ENCODE measurements at places on chromosomes 3 and 15.

- DNase-seq: no peak
Measured at GRCh38 chr3:27729748-27730611, 7.9 kb upstream of the EOMES start.

DNA sequence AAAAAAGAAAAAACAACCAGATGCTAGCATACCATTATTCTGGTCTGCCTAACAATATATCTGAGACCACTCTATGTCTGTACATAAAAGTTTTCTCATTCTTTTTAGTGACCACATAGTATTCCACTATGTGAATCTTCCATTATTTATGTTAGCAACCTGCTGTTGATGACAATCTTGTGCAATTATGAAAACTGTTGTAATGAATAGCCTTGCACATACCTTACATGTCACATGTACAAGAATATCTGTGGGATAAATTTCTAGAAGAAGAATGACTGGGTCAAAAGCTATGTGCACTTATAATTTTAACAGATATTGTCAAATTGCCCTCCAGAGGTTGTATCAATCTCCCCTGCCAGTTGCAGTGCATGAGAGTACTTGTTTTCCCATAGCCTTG lies 62.5 kb downstream of the ARHGAP31 start:
- no peak for DNase-seq

- DNase-seq: peak; percentile 73
Measured at GRCh38 chr15:38991126-38991525, 426.5 kb upstream of the RASGRP1 start.

GRCh38 chr3:23879485-23879884 lies 37.3 kb downstream of the NKIRAS1 start:
- DNase-seq: no peak

- peak; percentile 60 for DNase-seq
Measured at GRCh38 chr15:80474224-80475215, 70.3 kb downstream of the ARNT2 start.

- no peak for DNase-seq
Measured at GRCh38 chr15:89785774-89786140, 9.6 kb downstream of the MESP2 start.

DNA sequence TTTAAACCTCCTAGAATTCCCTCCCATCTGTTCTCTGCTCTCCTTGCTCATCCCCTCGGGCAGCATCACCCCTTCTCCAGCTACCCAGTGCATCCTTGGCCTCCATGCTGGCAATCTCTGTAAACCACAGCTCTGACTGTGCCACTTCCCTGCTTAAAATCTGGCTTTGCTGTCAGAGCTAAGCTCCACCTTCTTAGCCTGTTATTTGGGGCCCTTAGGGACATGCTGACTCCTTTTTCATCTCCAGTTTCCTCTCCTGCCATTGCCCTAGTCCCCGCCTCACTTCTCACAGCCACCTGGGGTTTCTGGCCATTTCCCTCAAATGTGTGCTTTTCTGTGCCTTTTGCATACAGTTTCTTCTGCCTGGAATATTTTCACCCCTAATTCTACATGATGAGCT lies 5.7 kb downstream of the SLC6A20 start:
- no peak for DNase-seq

- no peak for DNase-seq
Measured at GRCh38 chr3:59515966-59516365, 466.1 kb upstream of the CFAP20DC start.

GRCh38 chr3:46480491-46481195 lies 15.9 kb upstream of the LTF start:
- no peak for DNase-seq

DNA sequence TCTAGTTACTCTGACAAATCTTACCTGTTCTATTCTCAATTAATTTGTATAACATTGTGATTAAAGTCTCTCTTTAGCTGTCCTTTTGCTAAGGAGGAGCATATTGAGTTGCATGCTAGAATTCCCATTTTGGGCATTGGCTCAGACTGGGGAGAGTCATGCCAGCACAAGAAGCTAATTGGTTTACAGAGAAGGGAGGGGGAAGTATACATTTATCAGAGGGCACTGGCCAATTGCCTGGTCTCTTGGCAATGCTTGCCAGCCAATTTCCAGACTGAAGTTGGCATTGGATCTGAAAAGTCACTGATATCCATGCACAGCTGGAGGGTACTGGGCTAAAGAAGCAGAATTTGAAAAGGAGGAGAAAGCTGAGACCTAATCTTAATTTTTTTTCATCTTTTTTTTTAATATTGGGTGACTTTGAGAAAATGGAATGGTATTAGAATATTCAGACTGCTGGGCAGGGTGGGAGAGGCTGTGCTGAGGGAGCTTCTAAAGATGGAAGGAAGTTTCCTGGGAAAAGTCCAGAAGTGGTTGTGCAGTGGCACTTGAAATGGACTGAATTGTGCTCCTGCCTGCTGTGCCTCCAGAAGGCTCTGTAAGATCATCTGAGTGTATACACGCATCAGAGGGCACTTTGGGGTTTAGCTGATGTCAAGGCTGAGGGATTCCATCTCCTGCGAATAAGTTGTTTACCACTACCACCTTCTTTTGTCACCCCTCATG lies 365.2 kb upstream of the DPH6 start:
- no peak for DNase-seq

GRCh38 chr15:65778269-65778668 lies 13.8 kb downstream of the DENND4A start:
- no peak for DNase-seq

DNA sequence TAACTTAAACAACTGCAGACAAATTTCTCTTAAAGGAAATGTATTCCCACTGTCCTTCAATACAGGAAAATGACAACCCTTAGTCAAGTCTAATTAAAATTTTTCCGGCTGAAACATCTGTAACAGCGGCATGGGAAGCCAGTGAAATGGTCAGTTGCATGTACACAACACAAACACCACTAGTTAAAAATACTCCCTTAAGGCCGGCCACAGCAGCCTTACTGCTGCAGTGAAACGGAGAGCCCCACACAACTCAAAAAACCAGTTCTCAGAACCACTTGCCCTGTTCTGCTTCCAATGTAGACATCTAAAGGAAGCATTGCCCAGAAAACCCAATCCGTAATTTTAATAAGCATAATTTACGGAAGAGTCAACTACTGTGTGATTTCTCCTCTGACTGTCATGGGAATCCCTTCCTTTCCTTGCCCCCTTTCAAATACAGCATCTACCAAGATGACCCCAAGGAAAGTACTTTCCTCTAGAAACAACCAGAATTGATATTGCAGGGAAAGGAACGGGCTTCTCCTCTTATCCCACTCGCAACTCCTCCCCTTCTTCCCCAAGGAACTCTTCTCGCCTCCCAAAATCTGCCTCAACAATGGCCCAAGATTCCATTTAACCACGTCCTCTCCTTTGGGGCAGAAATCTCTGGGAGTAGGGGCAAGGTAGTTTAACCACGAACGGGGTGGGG lies 1.6 kb downstream of the FBN1 start:
- DNase-seq: no peak

GRCh38 chr15:96338766-96339618 lies 8.5 kb downstream of the NR2F2 start:
- DNase-seq: no peak

- peak; percentile 32 for DNase-seq
Measured at GRCh38 chr15:39554746-39555387, 26.0 kb upstream of the THBS1 start.

DNA sequence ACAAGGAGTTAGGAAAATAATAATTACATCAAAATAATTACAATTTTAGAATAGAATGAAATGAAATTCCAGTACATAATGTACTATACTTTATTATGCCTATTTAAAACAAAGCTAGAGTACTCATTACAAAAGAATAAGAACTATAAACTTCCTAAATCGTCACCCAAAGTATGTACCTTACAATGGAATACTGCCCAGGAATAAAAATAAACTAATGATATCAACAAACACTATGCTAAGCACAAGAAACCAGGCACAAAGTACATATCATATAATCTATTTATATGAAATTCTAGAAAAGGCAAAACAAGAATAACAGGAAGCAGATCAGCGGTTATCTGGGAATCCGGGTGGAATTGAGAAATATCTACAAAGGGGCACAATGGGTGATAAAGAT lies 84.7 kb downstream of the MYO9A start:
- DNase-seq: no peak

- no peak for DNase-seq
Measured at GRCh38 chr15:94615688-94616087, 384.3 kb downstream of the MCTP2 start.

DNA sequence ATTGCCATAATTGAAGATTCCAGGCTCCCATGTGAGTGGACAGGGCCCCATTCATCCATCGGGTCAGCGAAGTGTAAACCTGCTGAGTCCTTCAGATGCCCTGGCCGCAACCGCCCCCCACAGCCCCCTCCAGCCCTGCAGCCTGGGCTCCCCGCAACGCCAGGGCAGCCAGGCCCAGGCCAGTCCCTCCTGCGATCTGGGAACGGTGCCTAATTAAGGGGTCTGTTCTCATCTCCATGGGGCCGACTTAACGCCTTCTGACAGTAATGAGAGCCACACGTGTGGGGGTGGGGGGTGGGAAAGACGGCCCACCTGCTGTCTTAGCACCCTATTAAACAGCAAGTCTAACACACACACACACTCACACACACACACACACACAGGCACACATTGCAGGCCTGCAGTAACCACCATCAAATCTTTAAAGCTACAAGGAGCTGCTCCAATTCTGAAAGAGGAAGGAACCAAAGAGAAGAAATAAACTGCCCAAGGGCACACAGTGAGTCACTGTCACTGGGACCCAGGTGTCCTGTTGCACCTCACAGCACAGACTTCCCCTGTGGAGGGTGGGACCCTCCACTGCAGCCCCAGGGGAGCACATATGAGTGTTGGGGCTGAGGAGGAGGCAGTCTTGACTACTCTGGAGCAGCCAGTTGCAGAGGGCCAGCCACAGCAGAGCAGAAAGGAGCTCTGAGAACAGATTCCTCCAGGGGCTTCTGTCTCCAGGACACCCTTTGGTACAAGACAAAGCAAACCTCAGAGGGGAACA lies 31.8 kb upstream of the HES1 start:
- peak; percentile 36 for DNase-seq

GRCh38 chr15:75648156-75649000 lies 666 bp downstream of the SNX33 start:
- DNase-seq: peak; percentile 48

- DNase-seq: no peak
Measured at GRCh38 chr3:112472691-112473090, 26.6 kb downstream of the BTLA start.

GRCh38 chr3:110810356-110810755 lies 261.3 kb upstream of the NECTIN3 start:
- DNase-seq: peak; percentile 77

DNA sequence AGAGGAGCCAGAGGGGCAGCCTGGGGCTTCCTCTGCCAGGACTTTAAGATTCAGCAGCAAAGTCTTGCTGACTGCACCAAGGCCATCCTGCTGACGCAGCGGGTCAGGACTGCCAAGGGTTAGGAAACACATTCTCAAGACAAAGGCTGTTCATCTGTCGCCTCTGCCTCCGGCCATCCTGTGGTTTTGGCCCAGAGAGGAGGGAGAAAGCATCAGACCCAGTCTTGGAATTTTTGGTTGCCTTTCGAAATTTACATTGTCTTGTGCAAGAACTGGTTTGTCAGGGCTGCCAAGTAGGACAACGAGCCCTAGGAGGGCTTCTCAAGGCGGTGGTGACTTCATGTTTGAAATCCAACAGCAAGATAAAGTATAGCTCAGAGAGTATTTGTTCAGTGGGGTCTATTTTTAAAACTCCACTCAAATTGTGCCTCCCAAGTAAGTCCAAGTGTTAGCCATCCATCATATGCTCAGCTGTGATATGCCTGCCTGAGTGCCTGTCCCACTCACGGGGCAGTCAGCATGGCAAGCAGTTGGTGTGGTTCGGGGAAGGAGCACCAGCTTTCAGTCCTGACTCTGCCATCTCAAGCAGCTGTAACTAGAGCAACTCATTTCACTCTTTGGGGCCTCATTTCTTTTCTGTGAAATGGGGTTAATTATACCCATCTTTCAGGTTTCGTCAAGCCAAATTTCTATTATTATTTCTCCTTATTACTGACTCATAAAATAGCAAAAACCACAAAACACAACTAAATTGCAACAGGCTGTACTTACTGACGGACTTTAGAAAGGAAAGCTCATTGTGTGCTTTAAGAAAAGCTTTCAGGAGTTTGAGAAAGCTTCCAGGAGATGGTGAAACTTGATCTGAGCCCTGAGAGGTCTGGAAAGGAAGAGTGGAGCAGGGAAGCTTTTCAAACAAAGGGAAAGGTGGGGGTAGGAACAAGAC lies 42.4 kb upstream of the RHO start:
- peak; percentile 100 for DNase-seq

DNA sequence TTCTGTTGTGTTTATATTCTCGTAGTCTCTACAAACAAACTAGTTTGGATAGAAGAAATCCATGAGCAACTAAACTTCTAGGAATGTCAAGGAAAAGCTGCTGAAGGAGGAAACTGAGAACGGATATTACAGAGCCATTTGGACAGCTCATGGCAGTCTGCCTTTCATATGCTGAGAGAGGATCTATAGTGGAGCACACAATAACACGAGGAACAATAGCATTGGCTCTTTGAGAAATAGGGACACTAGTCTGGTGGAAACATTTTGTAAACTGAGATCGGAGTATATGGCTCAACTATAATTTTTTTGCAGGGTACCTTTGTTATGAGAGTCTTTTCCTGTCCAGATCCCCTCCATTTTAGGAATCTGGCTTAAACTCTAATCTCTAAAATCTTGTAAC lies 200.5 kb downstream of the CLSTN2 start:
- DNase-seq: no peak

Measured in M059J (cell line).